Upper lobe of right lung (tissue), 1 donor: ENCODE measurements at places on chromosomes 5 and 9. TPM values are rescaled to one million over a fixed set of nuclear protein-coding genes. Genes with fewer than 3 reads are reported as not detected.

DNA sequence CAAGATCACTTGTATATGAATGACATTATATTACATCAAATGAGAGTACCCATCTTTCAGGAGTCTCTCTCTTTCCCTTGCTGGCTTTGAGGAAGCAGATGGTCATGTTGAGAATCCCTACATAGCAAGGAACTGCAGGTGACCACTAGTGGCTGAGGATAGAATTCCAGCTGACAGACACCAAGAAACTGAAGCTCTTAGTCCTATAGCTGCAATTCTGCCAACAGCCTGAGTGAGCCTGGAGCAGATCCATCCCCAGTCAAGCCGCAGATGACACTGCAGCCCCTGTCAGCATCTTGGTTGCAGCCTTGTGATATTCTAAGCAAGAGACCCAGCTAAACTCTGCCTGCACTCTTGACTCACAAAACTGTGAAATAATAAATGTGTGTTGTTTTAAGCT, 531.5 kb downstream of the CSNK1G3 start:
- no peak for DNase-seq

DNA sequence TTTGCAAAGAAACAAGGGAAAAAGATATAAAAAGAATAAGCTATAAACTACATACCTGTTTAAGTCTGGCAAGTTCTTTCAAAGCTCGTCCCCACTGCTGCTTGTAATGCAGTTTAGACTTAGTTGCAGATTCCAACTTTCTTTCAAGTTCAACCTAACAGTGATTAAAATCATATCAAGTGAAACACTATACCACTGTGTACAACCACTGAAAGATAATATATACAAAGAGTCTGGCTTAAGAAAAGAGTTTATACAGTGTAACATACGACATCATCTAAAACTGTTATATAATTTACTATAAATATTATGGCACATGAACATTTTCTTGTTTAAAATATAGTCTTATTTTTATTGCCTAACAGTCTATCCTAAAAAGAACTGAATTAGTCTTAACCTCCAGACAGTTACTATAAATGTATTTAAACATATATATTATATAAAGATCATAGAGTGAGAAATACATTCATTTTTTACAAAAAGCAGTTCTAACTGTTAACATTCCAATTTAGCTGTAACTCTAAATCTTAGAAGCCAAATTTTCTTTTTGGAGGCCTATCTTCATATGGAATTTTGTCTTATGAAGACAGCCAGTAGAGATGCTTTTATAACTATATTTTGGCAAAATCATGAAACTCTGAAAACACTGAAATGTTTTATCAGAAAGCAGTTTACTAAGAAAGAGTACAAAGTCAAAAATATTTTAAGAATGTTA, 58.6 kb downstream of the CEP120 start:
- DNase-seq = no peak

GRCh38 chr9:128321343-128321742, 904 bp downstream of the TRUB2 start:
- no peak for DNase-seq

- DNase-seq = peak; percentile 88
These were observed 13.4 kb upstream of the FGF1 start for GRCh38 chr5:142699184-142699720.

GRCh38 chr5:56850423-56850822, 35.1 kb downstream of the MAP3K1 start:
- no peak for DNase-seq

- DNase-seq = no peak
These were observed 7.6 kb downstream of the DRD1 start for GRCh38 chr5:175436359-175436758.

DNA sequence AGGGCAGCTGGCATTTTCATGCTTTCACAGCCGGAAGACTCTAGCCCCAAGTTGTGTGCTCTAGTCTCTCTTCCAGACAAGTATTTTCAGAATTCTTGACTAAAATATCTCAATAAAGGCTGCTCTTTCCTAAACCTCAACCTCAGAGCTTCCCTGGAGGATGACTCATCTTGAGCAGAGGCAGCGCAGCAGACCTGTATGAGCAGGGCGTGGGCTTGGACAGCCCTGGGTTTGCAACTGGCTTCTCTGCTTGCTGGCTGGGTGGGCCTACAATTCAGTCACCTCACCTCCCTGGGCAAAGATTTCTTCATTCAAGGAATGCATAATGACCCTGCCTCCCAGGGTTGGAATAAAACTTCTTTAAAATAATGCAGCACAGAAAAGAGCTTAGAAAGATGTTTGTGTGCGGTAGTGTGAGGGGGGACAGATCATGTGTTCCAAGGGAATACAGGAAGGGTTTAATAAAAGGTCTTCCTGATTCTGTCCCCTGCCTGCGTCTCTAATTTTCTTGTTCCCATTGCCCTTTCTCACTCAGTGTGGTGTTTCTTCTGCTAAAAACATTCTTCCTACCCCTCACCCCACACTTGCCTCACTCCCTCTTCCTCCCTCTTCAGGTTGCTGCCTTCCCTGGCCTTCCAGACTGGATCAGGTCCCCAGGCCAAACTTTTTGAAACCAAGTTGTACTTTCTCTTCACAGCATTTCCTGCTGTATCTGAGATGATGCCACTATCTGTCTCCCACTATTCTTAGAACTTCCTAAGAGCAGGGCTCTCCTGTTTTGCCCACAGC, 39.4 kb upstream of the MAP1B start:
- DNase-seq = no peak

ODF2 gene
- total RNA-seq = 17.3 TPM

ZNF608 gene
- 32.1 TPM for total RNA-seq
